ENCODE measurements at places on chromosomes 2 and 18.

- no peak for DNase-seq
Measured at GRCh38 chr2:44191739-44192138, 23.1 kb downstream of the PPM1B start.

GRCh38 chr2:224851811-224852210, 135.6 kb upstream of the CCDC195 start:
- DNase-seq, result no peak

GRCh38 chr2:141942006-141942789, 188.6 kb downstream of the LRP1B start:
- no peak for DNase-seq

- DNase-seq, result no peak
Measured at GRCh38 chr2:152415796-152416195, 80.8 kb downstream of the FMNL2 start.

DNA sequence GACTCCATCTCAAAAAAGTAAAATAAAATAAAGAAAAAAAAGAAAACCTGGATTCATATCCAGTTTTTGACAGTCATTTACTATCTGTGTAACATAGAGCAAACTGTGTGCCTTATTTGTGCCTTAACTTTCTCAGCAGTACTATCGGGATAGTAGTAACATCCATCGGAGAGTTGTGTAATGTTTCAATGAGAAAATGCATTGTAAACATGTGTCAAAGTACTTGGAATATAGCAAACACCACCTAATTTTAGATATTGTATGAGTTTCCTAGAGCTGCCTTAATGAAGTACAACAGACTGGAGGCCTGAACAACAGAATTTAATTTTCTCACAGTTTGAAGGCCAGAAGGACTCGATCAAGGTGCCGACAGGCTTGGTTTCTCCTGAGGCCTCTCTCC, 81.3 kb upstream of the CDC42EP3 start:
- no peak for DNase-seq

- peak; percentile 43 for DNase-seq
Measured at GRCh38 chr2:236862961-236863728, 222.5 kb upstream of the COPS8 start.

- no peak for DNase-seq
Measured at GRCh38 chr2:100936972-100937542, 65.0 kb upstream of the RPL31 start.

- no peak for DNase-seq
Measured at GRCh38 chr2:117979911-117980701, 33.8 kb downstream of the CCDC93 start.

DNA sequence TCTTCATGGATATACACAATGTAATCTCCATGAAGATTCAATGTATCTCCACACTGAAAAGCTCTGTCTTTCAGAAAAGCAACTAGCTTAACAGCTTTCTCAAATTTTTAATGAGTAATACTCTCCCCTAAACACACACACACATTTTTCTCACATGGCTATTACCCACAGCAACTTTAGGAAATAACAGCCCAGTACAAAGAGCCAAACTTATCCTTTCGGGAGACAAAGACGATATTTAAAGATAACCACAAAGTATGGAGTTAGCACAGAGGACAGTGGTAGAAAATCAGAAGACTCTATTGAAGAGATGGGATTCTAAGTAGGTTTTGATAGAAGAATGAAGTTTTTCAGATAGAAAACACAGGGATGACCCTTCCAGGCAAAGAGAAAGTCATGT, 394.9 kb upstream of the TRIB2 start:
- no peak for DNase-seq

GRCh38 chr2:60309336-60309735, 244.1 kb downstream of the BCL11A start:
- DNase-seq, result no peak

GRCh38 chr2:85462322-85462721, 43.8 kb downstream of the SH2D6 start:
- no peak for DNase-seq

DNA sequence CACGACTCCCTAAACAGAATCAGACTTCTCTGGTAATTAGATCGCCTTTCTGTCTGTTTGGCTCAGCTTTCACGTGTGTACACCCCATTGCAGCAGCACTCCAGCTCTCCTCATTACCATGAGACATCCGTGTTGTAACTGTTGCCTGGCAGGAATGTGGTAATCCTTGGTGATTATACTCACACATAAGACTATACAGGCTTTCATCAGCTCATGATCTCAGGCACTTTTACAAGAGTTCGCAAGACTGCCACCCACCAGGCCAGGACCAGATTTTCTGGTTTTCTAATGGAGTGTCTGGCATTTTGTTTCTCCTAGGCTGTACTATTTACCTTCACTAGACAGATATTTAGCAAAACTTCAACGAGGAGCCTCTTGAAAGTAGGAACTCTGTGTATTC, 50.2 kb downstream of the ACVR1 start:
- no peak for DNase-seq

DNA sequence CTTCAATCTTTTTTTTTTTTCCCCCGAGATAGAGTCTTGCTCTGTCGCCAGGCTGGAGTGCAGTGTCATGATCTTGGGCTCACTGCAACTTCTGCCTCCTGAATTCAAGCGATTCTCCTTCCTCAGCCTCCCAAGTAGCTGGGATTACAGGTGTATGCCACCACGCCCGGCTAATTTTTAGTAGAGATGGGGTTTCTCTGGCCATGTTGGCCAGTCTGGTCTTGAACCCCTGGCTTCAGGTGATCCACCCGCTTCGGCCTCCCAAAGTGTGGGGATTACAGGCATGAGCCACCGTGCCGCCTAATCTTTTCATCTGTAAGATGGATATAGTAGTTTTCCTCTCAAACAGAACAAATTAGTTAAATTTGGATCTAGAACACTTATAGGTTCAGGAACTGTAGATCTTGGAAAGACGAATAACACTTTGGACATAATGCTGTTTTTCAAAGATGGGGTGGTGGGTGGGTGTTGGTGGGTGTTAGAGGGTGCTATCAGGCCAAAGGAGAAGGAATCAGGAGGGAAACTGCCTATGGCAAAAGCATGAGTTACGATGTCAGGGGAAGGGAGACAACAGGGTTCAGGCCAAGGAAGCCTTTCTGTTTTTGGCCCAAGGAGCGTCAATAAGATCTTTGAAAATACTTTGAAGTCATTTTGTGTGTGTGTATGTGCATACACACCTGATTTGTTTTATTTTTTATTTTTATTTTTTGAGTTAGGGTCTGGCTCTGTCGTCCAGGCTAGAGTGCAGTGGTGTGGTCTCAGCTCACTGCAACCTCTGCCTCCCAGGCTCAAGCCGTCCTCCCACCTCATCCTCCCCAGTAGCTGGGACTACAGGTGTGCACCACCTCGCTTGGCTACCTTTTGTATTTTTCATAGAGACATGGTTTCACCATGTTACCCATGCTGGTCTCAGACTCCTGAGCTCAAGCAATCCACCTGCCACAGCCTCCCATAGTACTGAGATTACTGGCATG, 6.8 kb downstream of the RPL37A start:
- DNase-seq, result no peak

- DNase-seq, result no peak
Measured at GRCh38 chr2:134144651-134145050, 109.2 kb upstream of the MGAT5 start.

GRCh38 chr2:234291765-234292204, 205.1 kb downstream of the ARL4C start:
- DNase-seq, result peak; percentile 38

GRCh38 chr2:126902152-126902835, 3.6 kb downstream of the TEX51 start:
- DNase-seq, result no peak

DNA sequence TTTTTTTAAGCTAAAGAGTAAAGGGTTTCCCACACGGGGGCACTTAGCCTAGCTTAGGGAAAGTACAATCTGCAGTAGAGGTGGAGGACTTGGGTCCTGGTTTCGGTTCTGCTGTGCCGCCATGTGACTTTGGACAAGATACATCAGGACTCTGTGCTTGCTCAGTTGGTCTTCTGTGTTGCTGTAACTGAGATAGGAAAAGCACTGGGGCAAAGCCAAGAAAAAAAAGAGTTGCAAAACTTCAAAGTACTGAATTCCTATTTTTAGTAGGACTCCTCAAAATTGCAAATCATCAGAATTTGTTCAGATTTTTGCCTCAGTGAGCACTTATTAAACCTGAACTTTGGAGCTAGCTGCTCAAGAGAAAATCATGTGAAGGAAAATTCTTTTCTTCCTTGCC, 96.3 kb upstream of the STON1 start:
- DNase-seq, result no peak

DNA sequence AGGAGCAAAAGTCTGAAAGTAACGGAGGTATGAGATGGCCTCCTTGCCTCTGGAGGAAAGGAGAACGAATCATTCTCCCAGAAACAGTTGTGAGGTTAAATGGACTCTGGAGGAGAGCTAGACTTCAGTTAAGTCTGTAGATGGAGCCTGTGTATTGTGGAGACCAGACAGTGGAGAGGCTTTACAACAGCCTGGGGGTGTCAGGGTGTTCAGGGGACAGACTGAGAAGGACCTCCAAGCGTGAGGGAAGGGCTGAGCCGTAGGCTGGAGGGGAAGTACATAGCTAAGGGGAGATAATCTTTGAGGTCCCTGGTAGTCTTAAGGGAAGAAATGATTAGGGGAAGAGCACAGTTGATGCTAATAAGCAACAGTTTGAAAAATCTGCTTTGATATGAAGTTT, 76.6 kb downstream of the GALNT1 start:
- DNase-seq, result no peak

- DNase-seq, result no peak
Measured at GRCh38 chr2:36403675-36404230, 48.2 kb downstream of the CRIM1 start.

DNA sequence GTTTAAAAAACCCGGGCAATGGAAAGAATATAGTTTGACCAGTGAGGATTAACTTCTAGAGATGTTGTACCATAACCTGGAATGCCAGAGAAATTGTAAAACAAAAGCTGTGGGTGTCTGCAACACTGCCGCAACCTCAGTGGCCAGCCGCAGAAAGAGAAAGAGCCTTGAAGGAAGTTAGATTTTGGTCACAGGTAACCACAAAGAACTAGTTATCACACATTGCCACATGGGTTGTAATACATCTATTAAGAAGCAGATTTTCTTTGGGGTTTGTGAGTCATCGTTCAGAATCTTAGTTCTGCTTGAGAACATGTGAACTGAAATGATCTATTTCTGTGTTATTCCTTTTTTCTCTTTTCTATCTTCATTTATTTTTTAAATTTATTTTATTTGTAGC, 222.9 kb upstream of the AGAP1 start:
- DNase-seq, result no peak

- no peak for DNase-seq
Measured at GRCh38 chr2:141341444-141341843, 789.4 kb downstream of the LRP1B start.

DNA sequence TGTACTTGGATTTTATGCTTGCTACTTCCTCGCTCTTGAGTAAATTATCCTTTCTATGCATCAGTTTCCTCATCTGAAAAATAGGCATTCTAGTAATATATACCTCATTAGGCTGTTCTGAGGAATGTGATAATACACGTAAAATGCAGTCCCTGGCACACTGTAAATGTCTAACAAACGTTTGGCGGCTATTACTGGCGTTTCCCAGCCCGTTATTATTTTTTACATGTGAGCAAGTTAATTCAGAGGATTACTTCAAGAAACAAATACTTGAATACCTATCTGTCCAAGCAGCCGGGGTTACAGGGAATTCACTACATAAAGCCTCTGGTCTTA, 586 bp upstream of the C2orf49 start:
- DNase-seq, result no peak

- no peak for DNase-seq
Measured at GRCh38 chr2:134435936-134436335, 182.1 kb downstream of the MGAT5 start.

- no peak for DNase-seq
Measured at GRCh38 chr2:18345848-18346247, 214.6 kb downstream of the RDH14 start.

- no peak for DNase-seq
Measured at GRCh38 chr18:48137374-48138081, 207.1 kb upstream of the SMAD2 start.

GRCh38 chr2:182883451-182883850, 17.0 kb upstream of the FRZB start:
- DNase-seq, result no peak

- DNase-seq, result no peak
Measured at GRCh38 chr2:239225371-239225851, 175.4 kb downstream of the HDAC4 start.

- peak; percentile 84 for DNase-seq
Measured at GRCh38 chr2:9112079-9112721, 94.4 kb upstream of the ASAP2 start.

DNA sequence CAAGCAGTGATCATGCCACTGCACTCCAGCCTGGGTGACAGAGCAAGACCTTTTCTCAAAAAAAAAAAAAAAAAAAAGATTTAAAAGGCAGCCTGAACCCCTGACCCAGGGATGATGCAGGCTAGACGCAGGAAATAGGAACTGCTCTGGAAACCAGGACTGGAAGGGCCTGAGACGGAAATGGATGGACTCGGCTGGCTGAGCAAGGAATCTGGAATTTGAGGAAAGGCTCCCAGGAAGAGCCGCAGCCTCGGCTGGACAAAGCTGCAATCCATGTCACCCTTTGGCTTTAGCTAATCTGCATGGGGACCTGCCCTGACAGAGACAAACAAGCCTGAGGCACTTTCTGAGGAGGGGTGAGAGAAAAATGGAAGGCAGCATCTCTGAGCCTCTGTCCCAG, 55.0 kb upstream of the DAPL1 start:
- no peak for DNase-seq

GRCh38 chr2:107687073-107687472, 139.6 kb upstream of the RGPD4 start:
- no peak for DNase-seq

- DNase-seq, result no peak
Measured at GRCh38 chr2:144682248-144682647, 162.3 kb upstream of the ZEB2 start.

- no peak for DNase-seq
Measured at GRCh38 chr2:223032187-223033142, 19.5 kb upstream of the KCNE4 start.

- no peak for DNase-seq
Measured at GRCh38 chr2:138026111-138027020, 62.1 kb downstream of the HNMT start.

- DNase-seq, result no peak
Measured at GRCh38 chr2:201909961-201910361, 103.6 kb downstream of the CDK15 start.

- DNase-seq, result no peak
Measured at GRCh38 chr2:121501554-121501953, 29.1 kb upstream of the RNU4ATAC start.

DNA sequence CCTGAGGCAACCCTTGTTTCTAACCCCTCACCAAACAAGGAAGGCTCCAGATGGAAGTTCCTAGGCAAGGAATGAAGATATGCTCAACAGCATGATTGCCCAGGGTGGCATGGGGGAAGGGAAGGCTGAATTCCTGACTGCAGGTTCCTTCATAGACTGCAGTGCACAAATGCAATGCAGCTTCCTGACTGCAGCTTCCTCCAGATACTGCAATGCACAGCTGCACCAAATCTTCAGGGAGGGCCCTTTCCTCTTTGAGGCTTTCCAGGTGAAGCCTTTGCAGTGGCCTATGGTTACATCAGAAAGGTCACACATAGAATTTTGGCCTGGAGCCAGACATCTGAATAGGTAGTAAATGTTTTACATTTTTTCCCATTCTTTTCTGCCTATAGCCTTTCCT, 58.8 kb upstream of the DYNAP start:
- no peak for DNase-seq
